ENCODE measurements at places on chromosomes 2 and 18.

DNA sequence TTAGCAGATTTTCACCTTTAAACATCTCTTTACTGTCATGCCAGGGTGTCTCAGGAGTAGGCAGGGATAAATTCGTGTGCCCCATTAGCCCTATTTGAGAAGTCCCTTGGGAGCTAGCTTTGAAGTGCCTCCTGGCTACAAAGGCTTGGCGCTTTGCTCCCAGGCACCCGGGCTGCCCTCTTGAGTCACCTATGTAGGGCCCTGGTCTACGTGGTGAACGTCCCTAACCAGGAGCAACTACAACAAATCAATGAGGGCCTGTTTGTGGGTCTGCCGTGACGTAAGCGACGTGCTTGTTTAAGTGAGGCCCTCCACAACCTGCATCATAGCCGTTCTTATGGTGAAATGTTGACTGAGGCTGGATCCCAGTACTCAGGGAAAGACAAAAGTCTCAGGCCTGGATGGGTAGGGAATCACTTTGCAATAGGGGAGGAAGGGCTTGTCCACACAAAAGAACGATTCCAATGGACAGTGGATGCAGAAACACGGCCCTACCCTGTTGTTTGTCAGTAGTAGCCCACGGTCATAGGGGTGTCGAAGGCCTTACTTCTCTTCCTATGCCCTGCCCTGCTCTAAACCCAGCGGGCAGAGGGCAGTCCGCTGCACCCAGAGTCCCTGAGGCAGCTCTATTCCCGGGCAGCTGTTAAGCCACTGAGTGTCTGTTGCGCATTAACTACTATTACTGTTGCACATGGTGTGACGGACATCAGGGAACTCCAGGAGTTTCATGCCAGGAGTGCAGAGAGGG lies 93.9 kb downstream of the INHBB start:
- DNase-seq, result no peak

- no peak for DNase-seq
Observed at GRCh38 chr2:67290451-67291290, 106.5 kb upstream of the ETAA1 start.

- no peak for DNase-seq
Observed at GRCh38 chr18:51390702-51391101, 193.2 kb upstream of the MEX3C start.

DNA sequence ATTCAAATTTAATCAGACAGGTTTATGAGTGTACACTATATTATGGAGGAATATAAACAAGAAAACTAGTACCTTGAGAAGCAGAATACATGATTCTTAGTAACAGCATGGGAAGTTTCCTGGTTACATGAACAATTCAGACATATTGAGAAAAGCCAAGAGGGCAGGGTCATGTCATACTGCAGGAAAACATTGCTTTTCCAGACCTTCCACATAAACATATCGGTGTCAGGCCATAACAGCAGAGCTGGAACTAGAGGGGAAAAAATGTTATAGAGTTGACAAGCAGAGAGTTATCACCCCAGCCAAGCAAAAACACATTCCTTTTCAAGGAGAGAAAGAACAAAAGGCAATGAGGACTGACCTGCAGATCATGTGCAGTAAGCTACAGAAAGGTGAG lies 74.7 kb upstream of the ZNF236 start:
- no peak for DNase-seq

DNA sequence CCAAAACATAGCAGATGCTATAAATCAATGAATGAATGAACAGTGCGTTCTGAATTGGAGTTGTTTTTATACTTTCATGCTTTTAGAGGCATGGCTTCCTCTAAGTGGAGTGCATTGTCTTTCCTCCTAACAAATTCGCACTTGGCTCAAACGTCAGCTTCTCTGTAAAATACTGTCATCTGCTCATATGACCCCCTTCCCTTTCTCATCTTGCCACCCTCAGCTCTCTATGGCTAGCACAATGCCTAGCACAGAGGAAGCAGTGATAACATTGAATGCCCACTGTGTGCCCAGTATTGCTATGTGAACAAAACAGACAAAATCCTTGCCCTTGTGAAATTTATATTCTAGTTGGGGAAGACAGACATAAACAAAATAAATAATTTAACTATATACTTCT lies 258.8 kb downstream of the MREG start:
- DNase-seq, result no peak

DNA sequence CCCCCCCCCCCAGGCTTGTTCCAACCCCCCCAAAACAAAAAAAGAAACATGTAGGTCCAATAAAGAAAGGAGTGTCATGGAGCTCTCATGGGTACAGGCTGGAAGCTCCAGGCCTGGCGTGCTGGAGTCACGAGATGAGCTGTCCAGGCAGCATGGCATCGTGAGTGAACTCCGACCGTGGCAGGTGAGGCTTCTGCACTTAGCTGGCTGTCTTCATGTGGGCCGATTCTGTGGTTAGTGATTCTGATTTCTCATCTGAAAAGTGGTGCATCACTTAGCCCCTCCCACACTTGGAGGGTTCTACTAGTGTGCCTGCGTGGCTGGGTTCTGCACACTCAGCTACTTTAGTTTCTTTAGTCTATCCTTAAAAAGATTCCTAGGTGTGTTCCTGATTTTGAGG lies 126.4 kb upstream of the MGAT5 start:
- peak; percentile 60 for DNase-seq

GRCh38 chr2:46967990-46968647 lies 52.5 kb upstream of the MCFD2 start:
- DNase-seq, result no peak

- DNase-seq, result no peak
Observed at GRCh38 chr2:33607905-33608304, 8.8 kb upstream of the FAM98A start.

GRCh38 chr2:111701266-111701665 lies 182.7 kb downstream of the ANAPC1 start:
- DNase-seq, result no peak

DNA sequence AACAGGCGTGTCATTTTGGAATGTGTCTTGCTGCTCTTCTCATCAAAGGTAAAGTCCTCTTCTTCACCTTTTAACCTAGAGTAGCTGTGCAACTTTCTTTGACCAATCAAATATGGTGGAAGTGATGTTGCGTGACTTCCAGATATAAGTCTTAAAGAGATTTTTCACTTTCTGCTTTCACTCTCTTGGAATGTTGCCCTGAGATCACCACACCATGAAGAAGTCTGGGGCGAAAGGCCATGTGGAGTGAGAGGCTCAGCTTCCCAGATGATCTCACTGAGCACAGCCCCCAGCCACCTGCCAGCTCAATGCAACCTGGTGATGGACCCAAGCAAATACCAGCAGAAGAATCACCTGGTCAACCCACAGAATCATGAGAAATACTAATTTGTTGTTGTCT lies 7.1 kb upstream of the GALNT3 start:
- no peak for DNase-seq

DNA sequence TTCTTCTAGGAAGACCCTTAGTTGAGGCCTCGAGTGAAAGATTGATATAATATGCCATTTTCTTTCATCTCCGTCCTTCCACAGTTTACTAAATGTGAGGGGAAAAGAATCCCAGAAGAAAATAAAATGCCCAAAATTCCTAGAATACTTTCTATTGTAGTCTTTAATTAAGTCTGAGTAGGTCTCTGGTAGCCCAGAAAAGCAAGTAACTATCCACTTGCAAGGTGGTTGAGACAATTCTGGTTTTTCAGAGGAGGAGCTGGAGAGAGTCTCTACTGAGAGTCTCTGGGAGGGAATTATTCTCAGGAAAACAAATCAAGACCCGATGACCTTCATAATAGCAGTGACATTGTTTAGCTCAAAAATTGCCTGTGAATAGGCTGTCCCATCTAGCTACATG lies 63.9 kb upstream of the TTC39C start:
- DNase-seq, result no peak

GRCh38 chr2:164523726-164524125 lies 97.6 kb downstream of the GRB14 start:
- no peak for DNase-seq

- no peak for DNase-seq
Observed at GRCh38 chr2:98580656-98581284, 27.5 kb downstream of the COA5 start.

DNA sequence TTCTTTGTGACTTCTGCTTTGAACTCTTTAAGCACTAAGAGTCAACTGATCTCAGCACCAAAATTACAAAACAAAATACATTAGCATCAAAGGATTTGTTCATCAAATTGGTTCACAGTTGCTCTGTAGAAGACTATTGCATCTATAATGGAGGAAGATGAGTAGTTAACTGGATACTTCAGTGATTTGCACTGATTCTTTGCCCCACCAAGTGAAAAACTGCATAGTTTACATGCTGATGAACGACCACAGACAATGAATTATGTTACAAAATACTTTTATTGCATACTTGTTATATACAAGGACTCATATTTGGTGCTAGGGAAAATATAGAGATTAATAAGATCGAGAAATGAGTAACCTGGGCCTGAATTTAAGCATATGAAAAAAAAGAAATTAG lies 107.2 kb downstream of the SCG2 start:
- no peak for DNase-seq

- DNase-seq, result no peak
Observed at GRCh38 chr2:147623328-147623727, 221.5 kb upstream of the ACVR2A start.

- DNase-seq, result peak; percentile 28
Observed at GRCh38 chr2:113080134-113080533, 12.4 kb downstream of the IL1F10 start.

DNA sequence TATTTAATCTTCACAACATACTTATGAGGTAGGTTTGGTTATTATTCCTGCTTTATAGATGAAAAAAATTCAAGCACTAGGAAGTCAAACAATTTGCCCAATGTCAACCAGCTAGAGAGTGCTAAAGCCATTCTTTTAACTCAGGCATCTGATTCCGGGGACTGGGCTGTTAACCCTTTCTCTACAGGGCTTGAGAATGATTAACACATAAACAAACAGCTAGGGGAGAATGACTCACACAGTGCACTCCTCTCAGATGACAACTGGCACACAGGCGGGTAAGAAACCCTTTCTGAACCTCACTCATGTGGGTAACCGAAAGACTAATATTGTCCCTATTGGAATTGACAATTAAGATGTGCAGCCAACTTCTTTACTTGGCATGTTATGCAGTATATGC lies 86.3 kb upstream of the FSHR start:
- DNase-seq, result no peak

DNA sequence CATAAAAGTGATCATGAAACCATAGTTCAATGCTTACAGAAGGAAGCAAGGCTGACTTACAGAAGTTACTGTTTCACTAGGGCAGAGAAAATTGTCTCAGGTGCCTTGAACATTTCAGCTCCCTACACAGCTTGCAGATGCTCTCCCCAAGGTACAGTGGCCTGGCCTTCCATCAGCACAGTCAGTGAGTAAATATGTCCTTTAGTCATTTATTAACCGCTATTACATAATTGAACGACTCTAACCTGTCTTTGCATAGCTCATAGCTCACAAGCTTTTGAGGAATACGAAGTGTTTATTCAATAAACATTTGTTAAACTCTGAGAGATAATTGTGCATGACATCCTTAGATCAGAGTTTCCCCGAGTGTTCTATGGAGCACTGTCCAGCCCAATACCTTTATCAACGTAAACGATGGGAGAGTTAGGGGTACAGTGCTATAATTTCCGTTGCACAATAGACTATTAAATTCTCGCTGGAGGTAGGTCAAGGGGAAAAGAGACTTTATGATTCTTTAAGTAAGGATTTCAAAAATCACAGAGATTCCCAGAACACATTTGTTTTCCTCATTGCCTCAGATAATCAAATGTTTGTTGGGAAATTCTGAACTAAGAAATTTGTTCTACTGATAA lies 677.8 kb downstream of the TSN start:
- no peak for DNase-seq

DNA sequence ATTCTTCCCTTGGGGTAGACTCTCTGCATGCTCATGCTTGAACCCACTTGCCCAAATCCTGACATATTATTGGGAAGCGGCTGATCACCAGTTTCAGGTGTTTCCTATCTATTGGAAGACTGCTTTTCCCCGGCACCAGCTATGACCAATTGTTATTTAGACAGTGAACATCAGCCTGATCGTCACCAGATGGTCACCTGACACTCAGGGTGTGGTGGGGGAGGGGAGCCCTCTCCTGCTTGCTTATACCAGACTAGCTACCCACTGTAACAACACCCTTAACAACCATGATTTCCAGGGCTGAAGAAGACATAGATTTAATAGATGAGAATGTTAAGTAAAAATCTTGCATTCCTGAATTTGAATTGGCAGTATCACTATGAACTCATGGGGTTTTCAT lies 44.3 kb downstream of the RBM43 start:
- DNase-seq, result no peak

DNA sequence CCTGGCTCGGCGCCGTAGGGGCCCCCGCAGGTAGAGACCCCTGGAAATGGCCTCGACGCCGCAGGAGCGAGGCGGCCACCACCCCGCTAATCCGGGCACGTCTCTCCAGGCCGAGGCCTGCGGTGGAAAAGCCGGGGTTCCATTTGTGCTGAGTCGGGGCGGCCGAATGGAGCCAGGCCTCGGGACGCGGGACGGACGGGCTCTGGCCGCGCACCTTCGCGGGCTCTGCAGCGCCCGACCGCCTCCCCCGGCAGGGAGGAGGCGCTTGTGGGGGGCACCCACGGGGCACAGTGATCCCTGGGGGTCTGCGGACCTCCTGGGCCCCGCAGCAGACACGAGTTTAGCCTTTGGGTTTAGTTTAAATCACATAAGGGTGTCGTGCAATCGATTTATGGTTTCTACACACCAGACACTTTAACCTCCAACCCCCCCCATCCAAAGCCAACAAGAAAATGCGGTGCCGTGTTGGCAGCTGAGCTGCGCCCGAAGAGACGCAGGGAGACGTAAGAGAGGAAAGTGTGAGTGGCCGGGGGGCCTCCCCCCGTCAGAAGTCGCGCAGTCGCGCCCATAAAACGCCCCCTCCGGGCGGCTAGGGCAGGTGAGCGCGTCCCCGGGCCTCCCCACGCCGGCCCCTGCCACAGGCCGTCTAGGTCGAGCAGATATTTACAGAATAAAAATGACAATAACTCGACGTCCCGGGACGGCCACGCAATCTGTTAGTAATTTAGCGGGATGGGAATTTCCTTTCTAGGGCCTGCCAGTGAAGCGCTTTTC lies 1.0 kb upstream of the NFATC1 start:
- DNase-seq, result peak; percentile 67

DNA sequence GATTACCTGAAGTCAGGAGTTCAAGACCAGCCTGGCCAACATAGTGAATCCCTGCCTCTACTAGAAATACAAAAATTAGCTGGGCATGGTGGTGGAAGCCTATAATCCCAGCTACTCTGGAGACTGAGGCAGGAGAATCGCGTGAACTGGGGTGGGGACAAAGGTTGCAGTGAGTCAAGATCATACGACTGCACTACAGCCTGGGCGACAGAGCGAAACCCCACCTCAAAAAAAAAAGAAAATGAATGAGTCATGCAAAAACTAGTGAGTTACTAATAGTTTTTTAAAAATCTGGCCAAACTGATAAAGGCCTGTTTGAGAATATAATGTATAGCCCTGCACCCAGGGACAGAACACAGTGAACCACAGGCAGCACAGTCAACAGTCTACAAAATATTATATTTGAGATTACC lies 17.5 kb downstream of the AFG3L2 start:
- no peak for DNase-seq
